Tibial artery (tissue), 4 donors: ENCODE measurements at places on chromosomes 11 and 22.

DNA sequence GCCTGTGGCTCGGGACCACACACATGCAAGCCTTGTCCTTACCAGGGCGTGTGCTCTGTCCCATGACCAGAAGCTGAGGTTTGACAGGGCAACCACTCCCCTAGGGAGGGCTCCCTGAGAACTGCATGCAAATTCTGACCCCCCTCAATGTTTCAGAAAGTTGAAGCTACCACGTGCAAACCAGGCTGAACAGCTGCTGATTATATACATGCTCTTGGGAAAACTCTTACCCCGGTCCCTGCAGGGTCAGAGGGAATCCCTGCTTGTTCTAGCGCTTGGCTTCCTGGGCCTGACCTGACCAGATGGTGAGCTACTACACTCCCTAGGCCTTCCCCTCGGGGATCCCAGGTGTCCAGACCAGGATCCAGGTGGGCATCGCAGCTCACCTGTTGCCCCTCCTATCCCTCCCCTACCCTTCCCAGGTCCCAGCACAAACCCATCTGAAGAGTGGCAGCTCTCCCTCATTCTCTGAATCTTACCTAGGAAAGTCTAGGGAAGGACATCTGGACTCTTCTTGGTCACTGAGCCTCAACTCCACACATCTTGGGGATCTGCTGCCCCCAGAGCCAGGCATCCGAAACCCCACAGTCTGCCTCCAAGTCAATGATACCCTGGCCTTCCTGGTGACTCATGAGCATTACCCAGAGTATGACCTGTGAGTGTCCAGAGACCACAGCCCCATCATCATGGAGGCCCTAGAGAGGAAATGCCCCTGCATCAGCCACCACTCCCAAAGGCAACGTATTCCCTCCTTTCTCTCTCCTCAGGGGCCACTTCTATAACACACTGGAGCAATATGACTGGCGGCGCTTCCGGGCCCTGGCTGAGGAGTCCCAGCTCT is 61.5 kb downstream of the BTG4 start:
- H3K4me1 ChIP-seq = no peaks in the 10 kb centered on the region
- no peak overlapping the region for H3K27ac ChIP-seq
- DNase-seq = no peak
- peaks cover 4% of the 10 kb centered on the region for H3K27me3 ChIP-seq

DNA sequence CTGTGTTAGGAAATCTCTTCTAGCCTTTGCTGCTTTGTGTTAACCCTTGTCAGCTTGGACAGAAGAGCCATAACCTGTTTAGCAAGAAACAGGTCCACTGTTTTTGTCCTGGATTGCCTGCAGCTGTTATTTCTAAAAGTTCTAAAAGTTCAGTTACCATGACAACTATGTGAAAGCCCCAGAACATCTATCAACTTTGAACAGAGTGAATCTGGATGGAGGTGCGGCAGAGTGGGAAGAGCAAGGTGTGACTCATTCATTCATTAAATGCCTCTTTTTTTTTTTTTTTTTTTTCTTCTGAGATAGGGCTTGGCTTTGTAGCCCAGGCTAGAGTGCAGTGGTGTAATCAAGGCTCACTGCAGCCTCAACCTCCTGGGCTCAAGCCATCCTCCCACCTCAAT is 50.5 kb downstream of the RBX1 start:
- H3K27me3 ChIP-seq = no peaks in the 10 kb centered on the region
- no peak overlapping the region for H3K4me3 ChIP-seq
- no peak overlapping the region for H3K27ac ChIP-seq

DNA sequence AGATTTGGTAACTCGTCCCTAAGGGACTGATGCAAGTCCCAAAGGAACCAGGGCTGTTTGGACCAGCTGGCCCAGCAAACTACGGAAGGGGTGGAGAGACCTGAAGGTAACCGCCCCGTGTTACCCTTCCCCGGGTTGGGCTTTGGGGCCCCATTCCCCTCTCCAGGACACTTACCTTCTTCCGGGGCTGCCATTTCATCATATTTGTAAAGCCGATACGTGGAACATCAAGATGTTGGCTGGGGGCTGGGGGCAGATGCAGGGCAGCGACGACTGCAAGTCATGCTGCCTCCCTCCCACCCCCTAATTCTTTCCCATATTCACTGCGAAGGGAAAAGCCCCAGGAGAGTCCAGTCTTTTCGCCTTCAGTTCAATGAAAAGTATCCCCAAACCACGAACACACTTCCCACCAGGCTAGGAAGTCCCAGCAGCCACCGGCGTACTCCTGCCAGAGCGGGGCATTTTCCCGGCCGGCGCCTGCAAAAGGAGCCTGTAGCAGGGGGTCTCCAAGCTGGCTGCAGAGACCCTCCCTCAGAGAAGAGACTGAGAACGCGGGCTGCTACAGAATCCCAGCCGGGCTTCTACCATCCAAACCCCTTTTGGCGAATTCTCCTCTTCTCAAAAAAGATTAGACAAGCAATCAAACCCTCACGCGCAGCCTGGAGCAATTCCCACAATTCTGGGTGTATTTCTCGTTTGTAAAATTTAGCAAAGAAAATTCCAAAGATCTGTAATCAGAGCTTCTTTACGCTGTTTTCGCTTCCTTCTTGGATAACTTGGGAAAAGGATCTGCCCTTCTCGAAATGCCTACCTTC is 236.7 kb downstream of the TTC28 start:
- H3K4me3 ChIP-seq = peak overlapping the region; percentile 60
- no peaks in the 10 kb centered on the region for H3K36me3 ChIP-seq
- peaks cover 36% of the 10 kb centered on the region for H3K4me1 ChIP-seq
- peak; percentile 42 for DNase-seq

- DNase-seq = no peak
- H3K4me3 ChIP-seq = no peak overlapping the region
- no peaks in the 10 kb centered on the region for H3K36me3 ChIP-seq
- no peaks in the 10 kb centered on the region for H3K4me1 ChIP-seq
- H3K27ac ChIP-seq = no peak overlapping the region
- no peaks in the 10 kb centered on the region for H3K27me3 ChIP-seq
Measured at GRCh38 chr11:88404391-88404790, 66.9 kb upstream of the CTSC start.

- peaks cover 7% of the 10 kb centered on the region for H3K4me1 ChIP-seq
- DNase-seq = no peak
- no peak overlapping the region for H3K27ac ChIP-seq
- H3K36me3 ChIP-seq = peaks cover 37% of the 10 kb centered on the region
Measured at GRCh38 chr22:29689206-29689879, 30.5 kb upstream of the CABP7 start.

DNA sequence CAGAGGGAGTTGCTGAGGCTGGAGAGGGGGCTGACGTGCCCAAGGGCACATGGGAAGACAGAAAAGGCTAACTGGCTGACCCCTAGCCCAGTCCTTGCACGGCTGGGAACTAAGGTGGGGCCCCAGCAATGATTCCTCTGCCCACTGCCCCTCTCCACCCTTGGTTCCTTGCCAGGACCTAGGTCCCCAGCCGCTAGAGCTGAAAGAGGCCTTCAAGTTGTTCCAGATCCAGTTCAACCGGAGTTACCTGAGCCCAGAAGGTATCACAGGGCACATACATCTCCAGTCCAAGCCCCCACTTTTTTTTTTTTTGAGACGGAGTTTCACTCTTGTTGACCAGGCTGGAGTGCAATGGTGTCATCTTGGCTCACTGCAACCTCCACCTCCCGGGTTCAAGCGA is 390 bp downstream of the CTSW start:
- H3K4me3 ChIP-seq = no peak overlapping the region
- peaks cover 15% of the 10 kb centered on the region for H3K36me3 ChIP-seq
- H3K27ac ChIP-seq = no peak overlapping the region
- H3K27me3 ChIP-seq = no peaks in the 10 kb centered on the region

- H3K27ac ChIP-seq = no peak overlapping the region
- no peaks in the 10 kb centered on the region for H3K27me3 ChIP-seq
- peaks cover 21% of the 10 kb centered on the region for H3K4me1 ChIP-seq
Measured at GRCh38 chr11:33932721-33933120, 40.8 kb upstream of the LMO2 start.

- H3K4me3 ChIP-seq = no peak overlapping the region
- no peak for DNase-seq
Measured at GRCh38 chr11:6062691-6063358, 32.3 kb upstream of the OR56A1 start.

- peaks cover 37% of the 10 kb centered on the region for H3K4me1 ChIP-seq
- DNase-seq = no peak
- no peaks in the 10 kb centered on the region for H3K36me3 ChIP-seq
- peak overlapping the region; percentile 62 for H3K4me3 ChIP-seq
- no peaks in the 10 kb centered on the region for H3K27me3 ChIP-seq
- peak overlapping the region; percentile 63 for H3K27ac ChIP-seq
Measured at GRCh38 chr11:102316346-102316904, 859 bp upstream of the BIRC3 start.

DNA sequence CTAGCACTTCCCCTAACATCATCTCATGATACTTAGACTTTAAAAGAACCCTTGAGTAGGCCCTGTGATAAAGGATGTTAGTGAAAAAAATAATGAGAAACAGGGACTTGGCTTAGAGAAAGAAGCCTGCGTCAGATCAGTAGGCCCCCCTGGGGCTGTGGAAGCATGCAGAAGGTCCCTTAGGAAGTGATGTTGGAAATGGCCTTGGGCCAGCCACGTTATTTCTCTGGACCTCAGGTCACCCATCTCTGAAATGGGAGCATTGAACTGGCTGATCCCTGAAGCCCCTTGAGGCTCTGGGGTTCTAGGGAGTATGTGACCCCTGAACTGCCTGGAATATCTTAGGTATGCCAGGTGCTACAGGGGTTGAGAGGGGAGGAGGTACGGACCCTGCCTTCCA is 40.2 kb downstream of the MCM5 start:
- no peak overlapping the region for H3K27ac ChIP-seq
- DNase-seq = no peak
- no peaks in the 10 kb centered on the region for H3K36me3 ChIP-seq
- no peaks in the 10 kb centered on the region for H3K4me1 ChIP-seq
- H3K27me3 ChIP-seq = no peaks in the 10 kb centered on the region

- DNase-seq = no peak
- H3K4me1 ChIP-seq = peaks cover 10% of the 10 kb centered on the region
- no peaks in the 10 kb centered on the region for H3K27me3 ChIP-seq
- H3K4me3 ChIP-seq = no peak overlapping the region
Measured at GRCh38 chr22:42207918-42208317, 62.5 kb downstream of the TCF20 start.

DNA sequence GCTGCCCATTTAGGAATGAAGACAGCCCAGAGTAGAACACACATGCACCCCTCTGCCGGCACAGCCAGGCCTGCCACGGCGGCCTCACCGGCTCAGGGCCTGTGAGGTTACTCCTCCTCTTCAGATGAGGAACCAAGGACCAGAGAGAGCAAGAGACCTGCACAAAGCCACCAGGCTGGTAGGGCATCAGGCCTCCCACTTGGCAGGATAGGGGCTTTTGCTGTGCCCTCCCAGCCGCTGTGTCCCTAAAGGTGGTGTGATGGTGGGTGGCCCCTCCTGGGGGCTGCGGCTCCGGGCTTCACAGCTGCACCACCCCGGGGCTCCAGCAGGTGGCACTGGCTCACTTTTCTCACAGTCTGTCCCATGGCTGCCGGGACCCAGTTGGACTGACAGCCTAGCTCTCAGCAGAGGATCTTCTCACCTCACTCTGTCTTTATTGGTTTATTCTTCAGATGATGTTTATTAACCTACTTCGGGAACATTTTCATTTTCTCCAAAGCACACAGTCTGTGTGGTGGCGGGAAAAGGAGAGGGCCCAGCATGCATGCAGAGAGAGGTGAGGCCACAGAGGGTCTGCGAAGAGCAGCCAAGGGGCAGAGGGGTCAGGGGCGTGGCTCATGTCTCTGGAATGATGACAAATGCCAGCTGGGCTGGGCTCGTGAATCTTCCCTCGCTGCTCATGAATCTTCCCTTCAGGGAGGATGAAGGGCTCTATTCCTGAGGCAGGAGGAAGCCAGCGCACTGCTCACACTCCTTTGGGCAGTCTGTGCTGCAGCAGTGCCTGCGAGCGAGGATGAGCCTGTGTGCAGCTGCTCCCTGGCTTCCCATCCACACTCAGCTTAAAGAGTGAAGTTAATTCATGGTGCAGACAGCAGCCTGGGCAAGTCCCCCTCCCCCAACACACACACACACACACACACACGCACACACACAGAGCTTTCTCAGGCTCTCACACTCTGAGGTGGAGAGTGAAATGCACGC is 101.1 kb upstream of the PITPNB start:
- no peaks in the 10 kb centered on the region for H3K36me3 ChIP-seq
- DNase-seq = peak; percentile 75
- no peak overlapping the region for H3K27ac ChIP-seq
- no peaks in the 10 kb centered on the region for H3K27me3 ChIP-seq
- peaks cover 17% of the 10 kb centered on the region for H3K4me1 ChIP-seq

- no peak for DNase-seq
- no peaks in the 10 kb centered on the region for H3K4me1 ChIP-seq
- H3K27me3 ChIP-seq = no peaks in the 10 kb centered on the region
- no peak overlapping the region for H3K4me3 ChIP-seq
Measured at GRCh38 chr11:112693781-112694180, 267.4 kb upstream of the NCAM1 start.

DNA sequence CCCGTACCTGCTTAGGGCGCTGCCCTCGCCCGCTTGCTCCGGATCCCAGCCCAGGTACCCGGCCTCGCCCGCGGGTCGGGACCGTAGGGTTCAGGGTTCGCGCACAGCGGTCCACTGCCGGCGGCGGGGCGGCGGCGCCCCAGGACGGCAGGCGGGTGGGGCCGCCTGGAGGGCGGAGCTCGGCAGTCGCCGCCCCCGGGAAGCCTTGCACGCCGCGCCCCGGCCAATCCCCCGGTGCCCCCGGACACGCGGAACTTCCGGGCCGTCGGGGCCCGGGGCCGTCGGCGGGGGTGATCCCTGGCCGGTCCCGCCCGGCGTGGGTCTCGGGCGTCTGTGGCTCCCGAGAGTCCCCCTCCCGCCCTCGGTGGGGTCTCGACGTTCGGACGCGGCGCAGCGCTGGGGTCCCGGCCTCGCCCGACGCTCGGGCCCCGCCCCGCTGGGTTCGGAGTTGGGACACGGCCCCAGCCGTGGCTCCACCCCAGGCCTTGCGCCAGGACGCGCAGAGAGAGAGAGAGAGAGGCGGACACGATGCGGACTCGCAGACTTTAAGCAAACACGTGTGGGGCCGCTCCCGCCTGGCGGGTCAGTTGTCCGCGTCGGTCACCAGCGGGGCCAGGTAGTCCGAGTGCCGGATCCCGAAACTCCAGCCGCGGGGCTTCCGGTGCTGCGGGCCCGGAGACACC is at the start of gene TYMP:
Gene TYMP (minus strand): TSS at position 116 of the 683 bp plus-strand sequence. CDS start 303 bp downstream, outside the sequence.
- H3K36me3 ChIP-seq = no peaks in the 10 kb centered on the region
- H3K27ac ChIP-seq = peak within 1 kb of the TSS; percentile 57
- DNase-seq = peak; percentile 80
- peak within 1 kb of the TSS; percentile 53 for H3K4me3 ChIP-seq
- H3K27me3 ChIP-seq = peaks cover 6% of the 10 kb centered on the region

- no peak for DNase-seq
- H3K27ac ChIP-seq = no peak overlapping the region
- H3K4me3 ChIP-seq = no peak overlapping the region
- no peaks in the 10 kb centered on the region for H3K36me3 ChIP-seq
Measured at GRCh38 chr11:124961972-124962609, 8.1 kb downstream of the CCDC15 start.

DNA sequence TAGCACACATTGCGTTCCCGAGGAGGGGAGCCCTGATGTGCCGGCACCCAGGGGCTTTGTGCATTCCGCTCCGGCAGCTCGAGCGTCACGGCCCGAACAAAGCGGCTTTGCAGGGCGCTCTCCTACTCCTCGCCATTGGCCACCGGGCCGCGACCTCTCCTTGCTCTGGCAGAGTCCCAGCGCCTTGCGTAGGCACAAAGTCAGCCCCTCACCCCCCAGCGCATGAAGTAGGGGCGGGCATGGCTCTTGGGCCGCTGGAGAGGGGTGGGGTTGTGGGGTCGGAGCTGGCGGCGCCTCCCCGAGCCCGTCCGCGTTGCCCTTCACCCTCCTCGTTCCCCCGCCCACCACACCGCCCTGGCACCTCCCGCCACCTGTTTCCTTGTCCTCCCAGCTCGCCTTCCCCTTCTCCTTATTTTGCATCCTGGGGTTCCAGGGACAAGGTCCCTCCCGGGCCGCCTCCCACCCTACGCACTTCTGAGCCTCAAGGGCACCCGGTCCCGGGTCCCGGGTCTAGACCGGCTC is 753 bp upstream of the PPARA start:
- peak overlapping the region; percentile 97 for H3K4me3 ChIP-seq
- H3K36me3 ChIP-seq = no peaks in the 10 kb centered on the region
- peak; percentile 51 for DNase-seq
- H3K4me1 ChIP-seq = peaks cover 20% of the 10 kb centered on the region
